Stimulated activated CD8-positive, alpha-beta memory T cell treated with anti-CD3 and anti-CD28 coated beads, Interleukin-4, amount 100 ng/mL, for 4 hours (primary cell): ENCODE measurements at places on chromosomes 2 and 18.

GRCh38 chr2:217858519-217859491 lies 144.0 kb downstream of the TNS1 start:
- no peak for DNase-seq

GRCh38 chr2:29767606-29768335 lies 153.6 kb downstream of the ALK start:
- no peak for DNase-seq

GRCh38 chr2:149603248-149603647 lies 15.7 kb upstream of the MMADHC start:
- DNase-seq, result no peak

DNA sequence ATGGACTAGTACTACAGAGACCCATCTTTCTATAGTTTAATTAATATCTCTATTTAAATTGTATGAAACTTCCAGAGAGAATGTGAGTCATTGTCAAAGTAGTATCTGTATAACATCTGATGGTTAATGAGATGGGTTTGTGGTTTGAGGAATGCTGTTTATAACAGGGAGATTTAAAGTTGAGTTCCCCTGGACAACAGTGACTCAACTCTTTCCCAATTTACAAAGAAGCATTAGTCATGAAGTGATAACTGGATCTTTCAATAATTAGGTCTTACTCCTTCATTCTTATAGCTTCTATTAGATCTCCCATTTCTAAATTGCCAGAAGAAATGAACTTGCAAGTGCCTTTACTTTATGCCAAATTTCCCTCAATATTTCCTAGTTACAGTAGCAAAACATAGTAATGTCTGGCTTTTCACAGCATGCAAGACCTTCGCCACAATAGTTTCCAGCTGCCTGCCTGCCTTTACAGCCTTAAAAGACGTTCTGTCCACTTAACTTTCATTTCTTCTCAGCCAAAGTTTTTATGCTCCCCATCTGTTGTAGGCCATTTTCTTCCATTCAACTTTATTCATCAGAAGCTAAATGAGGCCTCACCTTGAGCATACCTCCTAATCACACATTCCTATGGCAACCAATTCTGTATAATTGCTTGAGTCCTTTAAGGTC lies 47.7 kb upstream of the WDR75 start:
- DNase-seq, result no peak

DNA sequence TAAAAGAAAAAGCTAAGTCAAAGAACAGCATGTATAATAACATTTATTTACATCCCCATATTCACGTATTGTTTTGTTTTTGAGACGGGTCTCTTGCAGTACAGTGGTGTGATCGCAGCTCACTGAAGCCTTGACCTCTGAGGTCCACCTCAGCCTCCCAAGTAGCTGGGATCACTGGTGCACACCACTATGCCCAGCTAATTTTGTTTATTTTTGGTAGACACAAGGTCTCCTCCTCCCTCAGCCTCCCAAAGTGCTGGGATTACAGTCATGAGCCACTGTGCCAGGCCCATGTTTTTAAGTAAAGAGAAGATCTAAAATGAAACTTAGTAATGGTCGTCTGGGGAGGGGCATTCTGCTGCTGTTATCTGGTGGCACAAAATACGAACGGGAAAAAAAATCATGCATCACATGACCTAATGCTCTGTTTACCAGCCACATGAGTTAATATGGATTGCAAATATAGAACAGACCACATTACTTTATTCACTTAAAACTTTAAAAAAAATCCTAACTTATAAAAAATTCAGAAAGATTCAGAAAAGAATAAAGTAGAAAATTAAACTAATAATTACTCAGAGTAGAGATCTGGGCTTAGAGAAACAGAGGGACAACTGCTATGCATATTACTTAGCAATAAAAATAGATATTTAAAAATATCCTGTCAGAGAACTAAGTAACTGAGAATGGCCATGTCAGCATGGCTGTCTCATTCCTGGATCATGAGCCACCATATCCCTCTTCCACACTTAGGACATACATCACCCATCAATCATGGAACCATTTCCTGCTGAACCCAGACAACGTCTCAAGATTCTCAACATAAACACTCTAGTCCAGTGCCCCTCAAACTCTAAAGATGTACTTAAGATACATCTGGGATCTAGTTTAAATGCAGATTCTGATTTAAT lies 7.3 kb downstream of the MMADHC start:
- no peak for DNase-seq

- no peak for DNase-seq
These were observed 30.0 kb upstream of the CYP1B1 start for GRCh38 chr2:38105922-38106321.

DNA sequence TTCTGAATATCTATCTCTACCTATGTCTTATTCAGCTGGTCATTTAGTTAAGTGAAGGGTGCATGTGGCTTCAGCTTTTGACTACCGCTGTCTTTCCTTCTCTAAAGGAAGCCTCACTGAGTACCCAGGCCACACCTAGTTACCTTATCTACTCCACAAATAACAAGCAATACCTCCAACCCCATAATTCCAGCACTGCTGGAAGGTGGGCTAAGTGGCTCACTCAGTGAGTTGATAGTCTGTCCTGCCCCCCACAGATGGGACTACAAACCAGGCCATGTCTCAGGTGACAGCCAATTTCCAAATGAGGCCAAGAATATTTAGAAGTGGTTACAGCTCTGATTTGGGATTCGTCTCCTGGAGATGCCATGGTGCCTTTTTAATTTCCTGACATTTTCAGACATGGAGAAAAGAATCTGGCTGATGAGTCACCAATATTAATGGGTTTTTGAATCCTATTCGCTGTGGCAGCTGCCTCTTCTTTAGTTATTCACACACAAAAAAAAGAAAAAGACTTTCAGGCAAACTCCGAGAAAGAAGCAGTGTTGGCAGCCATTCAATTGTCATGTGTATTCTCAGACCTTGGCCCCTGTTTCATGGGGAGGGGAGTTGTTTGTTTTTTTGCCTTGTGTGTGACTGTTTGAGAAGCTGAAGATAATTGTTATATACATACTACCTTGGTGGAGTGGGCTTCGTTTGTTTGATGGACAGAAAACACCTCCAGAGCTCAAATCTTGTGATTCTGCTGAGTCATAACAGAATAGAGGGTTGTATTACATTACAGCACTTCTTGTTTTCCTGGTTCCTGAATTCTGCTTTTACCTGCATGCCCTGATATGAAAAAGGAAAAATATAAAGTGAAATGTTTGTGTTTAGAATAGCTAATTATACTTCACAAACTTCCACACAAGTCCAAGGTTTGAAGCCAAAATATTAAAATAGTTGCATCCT lies 64.2 kb downstream of the SCG2 start:
- no peak for DNase-seq

DNA sequence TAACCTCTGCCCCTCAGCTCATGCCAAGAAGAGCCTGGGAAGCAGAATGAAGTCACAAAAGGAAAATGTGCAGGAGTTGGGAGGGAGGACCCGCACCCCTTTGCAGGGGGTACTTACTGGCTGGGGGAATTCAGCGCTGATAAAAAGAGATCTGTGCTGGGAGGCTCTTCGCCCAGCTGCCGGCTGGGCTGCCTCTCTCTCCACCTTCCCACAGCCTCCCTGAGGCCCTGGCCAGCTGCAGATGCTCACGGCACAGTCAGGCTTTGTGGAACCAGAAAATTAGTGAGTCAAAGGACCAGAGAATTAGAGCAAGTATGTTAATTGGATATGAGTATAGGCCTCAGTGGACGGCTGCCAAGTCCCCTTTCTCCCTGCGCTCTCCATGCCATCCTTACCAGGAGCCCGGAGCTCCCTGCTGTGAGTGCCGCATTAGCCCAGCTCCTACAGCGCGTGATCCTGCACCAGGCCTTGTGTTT lies 181.7 kb upstream of the SH3BP4 start:
- no peak for DNase-seq

GRCh38 chr2:29293830-29294438 lies 178.7 kb downstream of the CLIP4 start:
- no peak for DNase-seq

GRCh38 chr2:127061375-127062273 lies 45.3 kb downstream of the BIN1 start:
- no peak for DNase-seq

DNA sequence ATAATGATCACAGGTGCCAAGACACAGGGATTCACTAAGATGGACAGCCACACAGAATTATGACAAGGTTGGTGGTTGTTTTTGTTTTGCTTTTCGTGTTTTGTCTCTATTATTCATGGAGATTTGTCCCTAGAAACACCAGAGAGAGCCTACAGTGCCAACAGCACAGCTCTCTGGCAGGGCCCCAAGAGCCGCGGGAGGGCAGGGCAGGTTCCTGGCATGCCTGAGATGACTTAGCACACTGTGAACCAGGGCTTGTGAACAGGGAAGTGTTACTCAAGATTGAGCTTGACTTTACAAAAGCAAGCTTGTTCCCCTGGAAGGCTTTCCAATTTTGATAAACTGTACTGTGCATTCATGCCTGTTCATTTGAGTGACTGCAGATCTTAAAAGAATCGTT lies 437.4 kb upstream of the SALL3 start:
- no peak for DNase-seq

DNA sequence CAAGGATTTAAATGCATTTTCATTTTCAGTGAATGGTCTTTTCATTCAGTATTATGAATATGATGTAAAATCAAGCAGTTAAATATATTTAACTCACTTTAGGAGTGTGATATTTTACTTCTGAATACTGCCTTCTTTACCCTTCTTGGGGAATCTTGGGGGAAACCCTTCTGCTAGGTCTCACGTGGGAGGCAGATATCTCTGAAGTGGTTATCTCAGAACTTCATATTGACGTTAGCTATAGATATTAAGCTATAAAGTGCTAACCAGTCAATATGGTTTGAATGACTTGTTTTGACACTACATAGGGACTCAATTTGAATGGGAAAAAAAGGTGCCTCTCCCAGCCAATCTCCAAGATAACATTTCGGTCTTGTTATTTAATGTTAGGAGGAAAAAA lies 9.8 kb downstream of the REL start:
- no peak for DNase-seq
